GM18507 (cell line): ENCODE measurements at places on chromosomes 16 and 17.

DNA sequence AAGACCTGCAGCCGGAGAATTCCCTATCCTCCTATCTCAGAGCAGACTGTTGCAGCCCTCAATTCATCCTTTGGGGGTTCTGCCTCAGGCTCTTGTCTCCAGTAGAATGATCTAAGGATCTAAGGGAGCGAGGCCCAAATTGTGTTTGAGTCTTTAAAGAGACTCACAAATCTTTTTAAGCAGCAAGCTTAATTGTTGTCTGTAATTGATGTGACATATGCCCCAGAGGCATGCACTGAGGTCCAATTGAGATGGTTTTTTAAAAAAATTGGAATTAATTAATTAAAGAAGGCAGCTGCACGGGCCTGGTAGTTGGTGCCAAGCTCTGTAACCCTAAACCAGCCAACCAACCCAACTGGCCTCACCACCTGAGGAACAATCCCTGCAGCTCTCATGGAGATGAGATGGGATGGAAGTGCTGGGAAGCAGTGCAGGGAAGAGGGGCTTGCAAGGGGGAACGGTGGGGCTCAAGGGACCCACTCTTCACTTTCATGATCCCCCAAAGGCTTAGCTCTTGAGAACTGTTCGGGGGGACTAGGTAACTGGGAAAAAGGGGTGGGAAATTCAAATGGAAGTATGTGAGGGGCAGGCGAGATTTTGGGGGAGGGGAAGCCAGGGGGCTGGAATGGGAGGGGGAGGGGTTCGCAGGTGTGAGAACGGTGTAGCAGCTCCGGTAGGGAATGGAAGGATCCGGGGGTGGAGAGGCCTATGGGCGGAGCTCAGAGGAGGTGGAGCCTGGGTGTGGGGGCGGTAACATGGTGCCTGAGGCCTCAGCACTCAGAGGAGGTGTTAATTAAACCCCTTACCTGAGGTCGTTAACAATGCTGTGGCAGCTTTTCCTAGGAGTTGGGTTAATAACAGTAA is 9.2 kb upstream of the ZNF652 start:
- DNase-seq, result no peak

DNA sequence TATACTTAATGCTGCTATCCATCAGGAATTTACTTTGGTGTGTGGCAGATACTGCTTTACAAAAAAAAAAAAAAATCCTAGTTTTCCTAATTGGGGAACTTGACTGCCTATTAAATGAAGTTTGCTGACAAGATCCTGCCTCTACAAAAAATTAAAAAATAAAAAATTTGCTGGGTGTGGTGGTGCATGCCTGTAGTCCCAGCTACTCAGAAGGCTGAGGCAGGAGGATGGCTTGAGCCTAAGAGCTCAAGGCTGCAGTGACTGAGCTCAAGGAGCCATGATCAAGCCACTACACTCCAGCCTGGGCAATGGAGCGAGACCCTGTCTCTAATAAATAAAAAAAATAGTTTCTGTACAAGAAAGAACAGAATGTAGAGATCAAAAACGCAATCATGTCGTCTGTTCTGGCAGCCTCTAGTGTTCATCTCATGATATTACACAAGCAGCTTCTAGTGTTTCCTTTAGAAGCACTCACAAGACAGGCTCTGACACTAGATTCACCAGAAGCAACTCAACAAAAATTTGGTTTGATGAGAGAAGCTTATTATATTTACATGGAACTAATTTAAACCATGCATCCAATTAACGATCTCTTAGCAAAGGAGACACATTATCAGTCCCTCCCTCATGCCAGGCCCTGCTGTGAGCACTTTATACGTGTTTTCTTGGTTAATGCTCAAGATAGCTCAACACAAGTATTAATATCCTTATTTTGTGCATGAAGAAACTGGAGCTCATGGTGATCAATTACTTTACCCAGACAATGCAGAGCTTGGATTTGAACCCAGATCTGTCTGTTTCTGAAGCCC is 6.8 kb upstream of the KRTAP17-1 start:
- DNase-seq, result no peak

GRCh38 chr16:28183930-28184329 is 27.8 kb downstream of the XPO6 start:
- DNase-seq, result no peak

DNA sequence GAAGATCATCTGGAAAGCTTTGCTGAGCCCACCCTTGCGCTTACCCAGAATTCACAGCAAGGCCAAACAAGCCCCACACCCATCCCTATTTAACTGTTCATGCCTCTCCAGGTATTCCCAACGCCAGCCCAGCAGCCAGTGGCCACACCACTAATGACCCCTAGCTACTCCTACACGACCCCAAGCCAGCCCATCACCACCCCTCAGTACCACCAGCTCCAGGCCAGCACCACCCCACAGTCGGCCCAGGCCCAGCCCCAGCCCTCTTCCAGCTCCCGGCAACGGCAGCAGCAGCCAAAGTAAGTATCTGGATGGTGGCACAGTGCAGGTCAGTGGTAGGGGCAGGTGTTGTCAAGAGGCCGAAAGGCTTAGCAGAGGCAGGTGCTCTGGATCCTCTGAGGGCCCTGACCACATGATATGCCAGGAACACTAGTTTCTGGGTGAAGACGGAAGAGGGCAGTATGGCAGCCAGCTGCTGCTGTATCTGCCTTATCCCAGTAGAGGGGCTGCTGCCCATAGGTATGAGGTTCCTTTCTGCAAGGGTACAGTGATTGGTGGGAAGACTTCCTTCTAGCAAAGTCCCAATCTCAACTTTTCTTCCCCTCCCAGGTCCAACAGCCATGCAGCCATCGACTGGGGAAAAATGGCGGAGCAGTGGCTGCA is 10.7 kb downstream of the PROCA1 start:
- DNase-seq, result no peak
